ELF-1 (cell line): ENCODE measurements at places on chromosomes 1 and 21.

GRCh38 chr1:25948641-25949040, 42.4 kb upstream of the STMN1 start:
- no peak for DNase-seq

DNA sequence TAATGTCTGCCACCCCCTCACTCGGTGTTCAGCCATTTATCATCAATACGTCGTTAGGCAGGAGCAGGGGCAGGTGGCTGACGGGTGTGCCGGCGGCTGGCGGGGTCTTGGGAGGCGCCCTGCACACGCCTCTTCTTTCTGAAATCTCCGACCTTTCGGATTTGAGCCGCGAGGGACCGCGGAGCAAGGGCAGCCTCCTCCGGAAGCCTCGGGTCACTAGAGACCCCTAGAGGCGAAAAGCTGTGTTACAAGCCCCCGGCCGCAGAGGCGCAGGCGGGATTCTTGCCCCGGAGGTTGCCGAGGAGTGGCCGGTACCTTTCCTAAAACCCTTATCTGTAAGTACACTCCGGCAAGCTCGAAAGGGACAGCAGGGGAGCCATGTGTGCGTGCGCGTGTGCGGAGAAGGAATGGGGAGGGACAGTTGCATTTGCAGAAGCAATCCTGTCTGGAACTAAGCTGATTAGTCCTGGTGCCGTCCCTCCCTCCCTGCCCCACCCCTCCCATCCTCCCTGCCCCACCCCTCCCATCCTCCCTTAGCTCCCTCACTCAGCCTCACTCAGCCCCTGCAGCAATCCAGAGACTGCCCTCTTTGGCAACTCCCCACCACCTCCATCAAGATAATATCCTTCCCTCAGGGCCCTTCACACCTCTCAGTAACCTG, 11.0 kb downstream of the BRINP2 start:
- peak; percentile 95 for DNase-seq

- DNase-seq, result peak; percentile 93
Observed at GRCh38 chr1:45014321-45015028, 2.4 kb downstream of the UROD start.

- no peak for DNase-seq
Observed at GRCh38 chr1:210001751-210002150, 63.7 kb downstream of the SYT14 start.

GRCh38 chr1:186834399-186834958, 5.7 kb downstream of the PLA2G4A start:
- no peak for DNase-seq

DNA sequence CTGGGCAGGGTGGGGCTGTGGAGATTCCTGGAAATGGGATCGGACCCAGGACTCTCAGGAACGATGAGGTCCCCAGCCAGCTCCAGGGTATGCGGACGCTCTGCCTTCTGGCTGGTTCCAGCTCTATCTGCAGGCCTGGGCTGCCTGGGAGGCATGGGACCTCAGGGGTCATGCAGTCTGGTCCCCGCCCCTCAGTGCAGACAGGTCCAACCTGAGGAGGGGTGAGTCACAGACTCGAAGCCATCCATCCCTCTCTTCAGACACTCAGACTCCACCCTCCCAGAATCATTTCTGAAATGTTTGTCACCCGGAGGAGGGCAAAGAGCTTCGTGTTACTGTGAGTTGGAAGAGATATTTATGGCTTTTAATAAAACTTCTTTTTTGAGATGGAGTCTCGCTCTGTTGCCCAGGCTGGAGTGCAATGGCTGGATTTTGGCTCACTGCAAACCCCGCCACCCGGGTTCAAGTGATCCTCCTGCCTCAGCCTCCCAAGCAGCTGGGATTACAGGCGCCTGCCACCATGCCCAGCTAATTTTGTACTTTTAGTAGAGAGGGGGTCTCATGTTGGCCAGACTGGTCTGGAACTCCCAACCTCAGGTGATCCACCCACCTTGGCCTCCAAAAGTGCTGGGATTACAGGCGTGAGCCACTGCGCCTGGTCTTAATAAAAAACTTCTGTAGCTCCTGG, 5.9 kb upstream of the MYOM3 start:
- DNase-seq, result peak; percentile 39

DNA sequence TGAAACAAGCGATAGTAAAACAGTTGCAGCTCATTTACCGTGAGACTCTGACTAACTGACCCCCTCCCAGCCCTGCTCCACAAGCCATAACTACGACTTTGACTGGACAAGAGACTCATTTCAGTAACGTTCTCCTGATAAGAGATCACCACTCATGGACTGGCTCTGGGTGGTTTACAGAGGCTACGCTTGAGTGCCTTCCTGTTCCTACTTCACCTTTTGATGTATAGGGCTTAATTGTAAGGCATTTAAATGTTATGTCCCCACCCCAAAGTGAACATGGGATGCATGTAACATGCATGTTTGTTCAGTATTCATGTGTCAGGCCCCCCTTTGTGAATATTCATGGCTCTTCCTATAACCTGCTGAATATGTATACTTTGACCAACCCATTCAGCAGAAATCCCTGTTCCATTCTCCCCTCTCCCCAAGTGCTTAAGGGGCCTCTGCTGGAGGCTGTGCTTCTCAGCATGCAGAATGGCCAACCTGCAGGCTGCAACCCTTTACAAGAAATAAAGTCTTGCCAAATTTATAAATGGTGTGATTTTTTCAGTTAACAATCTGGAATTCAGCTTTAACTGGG, 50.7 kb upstream of the SPOCD1 start:
- DNase-seq, result no peak

- no peak for DNase-seq
Observed at GRCh38 chr1:184672013-184672726, 82.5 kb downstream of the EDEM3 start.

- no peak for DNase-seq
Observed at GRCh38 chr21:26238646-26239045, 68.1 kb upstream of the APP start.

GRCh38 chr1:89191314-89191713, 7.4 kb downstream of the GBP4 start:
- no peak for DNase-seq

DNA sequence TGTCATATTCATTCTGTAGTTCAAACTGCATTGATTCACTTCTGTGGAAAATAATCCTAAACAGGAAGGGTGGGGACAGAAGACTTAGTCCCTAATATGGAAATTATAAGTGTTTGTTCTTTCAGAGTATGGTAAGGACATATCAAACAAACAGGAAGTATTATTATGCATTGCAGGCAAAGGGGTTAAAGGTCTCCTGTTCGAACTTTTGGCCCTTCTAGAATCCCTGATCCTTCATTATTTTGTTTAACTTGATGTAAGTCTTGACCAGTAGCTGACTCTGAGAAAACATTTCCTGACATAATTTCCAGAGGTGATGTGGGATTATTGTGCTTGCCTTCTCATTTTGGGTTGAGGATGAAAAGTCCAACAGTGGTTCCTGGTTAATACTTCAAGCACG, 215.4 kb upstream of the ADGRL2 start:
- no peak for DNase-seq

DNA sequence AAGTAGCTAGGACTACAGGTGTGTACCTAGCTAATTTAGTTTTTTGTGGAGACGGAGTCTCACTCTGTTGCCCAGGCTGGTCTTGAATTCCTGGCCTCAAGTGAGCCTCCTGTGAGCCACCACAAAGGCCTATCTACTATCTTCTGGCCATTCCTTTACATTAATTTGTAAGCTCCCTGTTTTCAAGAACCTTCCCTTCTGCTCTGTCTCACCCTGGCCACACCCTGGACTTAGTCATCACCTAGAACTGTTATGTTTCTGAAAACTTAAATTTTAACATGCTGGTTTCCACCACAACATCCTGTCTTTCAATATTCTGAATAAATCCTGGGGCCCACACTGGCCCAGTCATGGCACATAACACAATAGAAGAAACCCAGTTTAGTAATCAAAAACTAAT, 4.9 kb upstream of the B4GALT3 start:
- no peak for DNase-seq

DNA sequence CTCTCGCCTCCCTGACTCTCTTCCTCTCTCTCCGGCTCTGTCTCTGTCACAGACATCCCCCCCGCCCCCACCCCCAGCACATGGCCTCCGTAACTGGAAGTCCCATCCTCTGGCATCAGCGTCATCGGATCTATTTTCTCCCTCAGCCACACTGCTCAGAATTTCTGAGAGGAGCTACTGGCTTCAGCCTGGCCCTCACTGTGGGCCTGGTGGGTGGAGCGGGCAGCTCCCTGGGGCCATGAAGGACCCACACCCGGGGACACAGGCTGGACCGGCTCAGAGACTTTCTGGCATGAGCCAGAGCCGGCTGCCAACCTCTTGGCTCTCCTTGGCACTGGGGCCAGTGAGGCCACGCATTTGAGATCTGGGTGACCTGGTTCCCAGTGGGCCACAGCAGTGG, 61.2 kb upstream of the CASZ1 start:
- no peak for DNase-seq

DNA sequence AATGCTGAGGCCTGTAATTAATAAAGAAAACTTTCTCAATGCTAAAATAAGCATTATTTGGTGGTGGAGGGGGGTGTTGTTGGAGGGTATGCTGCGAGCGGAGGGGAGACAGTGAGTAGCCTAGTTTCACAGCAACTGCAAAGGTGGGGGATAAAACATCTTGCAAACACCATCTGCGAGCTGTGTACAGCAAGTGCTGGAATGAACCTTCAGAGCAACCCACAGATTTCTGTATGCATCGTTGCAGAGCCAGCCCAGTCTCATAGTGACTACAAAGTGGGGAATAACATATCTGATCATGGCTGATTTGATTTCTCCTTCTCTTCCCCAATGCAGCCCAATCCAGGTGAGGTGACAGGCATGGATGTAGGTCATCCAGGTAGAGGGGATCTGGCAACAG, 80.7 kb upstream of the COG2 start:
- no peak for DNase-seq

- DNase-seq, result no peak
Observed at GRCh38 chr21:39088831-39089380, 94.3 kb downstream of the PSMG1 start.

DNA sequence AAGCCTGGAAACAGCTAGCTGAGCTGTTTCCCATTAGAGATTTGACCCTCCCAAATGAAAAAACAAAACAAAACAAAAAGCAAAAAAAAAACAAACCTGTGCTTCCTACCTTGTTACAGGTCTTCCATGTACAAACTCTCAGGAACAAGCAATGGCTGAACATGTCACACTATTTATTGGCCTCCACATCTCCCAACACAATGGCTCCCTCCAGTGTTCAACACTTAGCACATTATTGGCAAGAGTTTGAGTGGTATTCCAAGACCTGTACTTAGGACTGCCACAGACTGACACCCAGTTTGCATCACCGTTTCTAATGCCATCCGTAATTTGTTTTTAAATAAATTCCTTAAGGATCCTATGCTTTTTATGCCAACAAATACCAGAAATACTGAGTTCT, 195.0 kb upstream of the OLFM3 start:
- peak; percentile 25 for DNase-seq

DNA sequence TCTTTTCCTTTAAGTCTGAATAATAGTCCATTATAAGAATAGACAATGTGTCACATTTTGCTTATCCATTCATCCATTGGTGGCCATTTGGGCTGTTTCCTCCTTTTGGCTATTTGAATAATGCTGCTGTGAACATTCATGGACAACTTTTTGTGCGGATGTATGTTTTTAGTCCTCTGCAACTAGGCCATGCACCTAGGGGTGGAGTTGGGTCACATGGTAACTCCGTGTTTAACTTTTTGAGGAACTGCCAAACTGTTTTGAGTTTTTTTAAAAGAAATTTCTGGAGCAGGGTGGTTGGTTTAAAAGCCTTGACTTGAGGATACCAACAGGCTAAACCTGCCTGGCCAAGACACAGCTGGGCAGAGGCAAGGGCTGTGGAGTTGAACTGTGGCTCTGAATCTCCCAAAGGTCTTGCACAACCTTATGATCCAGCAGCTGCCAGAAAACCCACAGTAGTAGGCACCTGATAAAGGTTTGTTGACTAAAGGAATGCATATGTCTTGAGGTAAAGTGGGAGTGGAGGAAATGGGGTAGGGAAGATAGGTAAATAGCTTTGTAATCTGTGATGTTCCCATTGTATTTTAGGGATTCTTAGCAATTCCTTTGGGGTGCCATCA, 5.6 kb upstream of the RPTN start:
- no peak for DNase-seq

DNA sequence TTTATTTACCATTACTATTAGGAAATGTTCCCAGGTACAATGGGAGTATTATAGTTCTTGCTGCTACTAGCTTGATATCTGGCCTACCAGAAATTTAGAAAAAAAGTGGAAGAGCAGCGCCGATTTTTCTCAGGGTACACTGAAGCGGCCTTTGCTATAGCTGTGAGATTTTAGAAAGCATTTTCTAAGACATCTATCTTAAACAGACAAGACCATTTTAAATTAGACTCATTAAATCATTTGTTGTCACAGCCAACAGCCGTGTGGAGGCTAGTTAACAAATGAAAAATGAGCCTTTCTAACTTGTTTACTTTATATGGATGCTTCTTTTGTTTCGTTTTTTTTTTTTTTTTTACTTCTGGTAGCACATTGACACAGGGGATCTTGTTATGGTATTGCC, 183.2 kb upstream of the ZRANB2 start:
- DNase-seq, result no peak

DNA sequence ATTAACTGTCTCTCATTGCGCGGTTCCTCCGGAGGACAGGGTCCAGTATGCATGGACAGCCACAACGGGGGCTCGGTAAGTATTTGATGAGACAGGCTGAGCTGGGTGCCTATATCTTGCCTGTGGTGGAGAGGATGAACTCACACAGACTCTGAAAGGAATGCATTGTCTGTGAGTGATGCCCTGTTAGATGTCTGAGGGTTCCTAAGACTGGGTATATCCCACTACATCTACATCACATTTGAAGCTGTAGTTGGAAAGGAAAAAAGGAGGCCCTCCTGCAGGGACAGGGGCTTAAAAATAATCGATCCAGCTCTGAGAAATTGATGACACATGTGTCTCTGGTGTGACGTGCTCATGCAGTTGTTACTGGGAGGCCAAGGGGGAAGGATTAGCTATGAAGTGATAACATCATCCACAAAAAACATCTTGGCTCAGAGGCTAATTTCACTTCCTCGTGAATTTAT, 1.9 kb downstream of the ADARB1 start:
- no peak for DNase-seq

DNA sequence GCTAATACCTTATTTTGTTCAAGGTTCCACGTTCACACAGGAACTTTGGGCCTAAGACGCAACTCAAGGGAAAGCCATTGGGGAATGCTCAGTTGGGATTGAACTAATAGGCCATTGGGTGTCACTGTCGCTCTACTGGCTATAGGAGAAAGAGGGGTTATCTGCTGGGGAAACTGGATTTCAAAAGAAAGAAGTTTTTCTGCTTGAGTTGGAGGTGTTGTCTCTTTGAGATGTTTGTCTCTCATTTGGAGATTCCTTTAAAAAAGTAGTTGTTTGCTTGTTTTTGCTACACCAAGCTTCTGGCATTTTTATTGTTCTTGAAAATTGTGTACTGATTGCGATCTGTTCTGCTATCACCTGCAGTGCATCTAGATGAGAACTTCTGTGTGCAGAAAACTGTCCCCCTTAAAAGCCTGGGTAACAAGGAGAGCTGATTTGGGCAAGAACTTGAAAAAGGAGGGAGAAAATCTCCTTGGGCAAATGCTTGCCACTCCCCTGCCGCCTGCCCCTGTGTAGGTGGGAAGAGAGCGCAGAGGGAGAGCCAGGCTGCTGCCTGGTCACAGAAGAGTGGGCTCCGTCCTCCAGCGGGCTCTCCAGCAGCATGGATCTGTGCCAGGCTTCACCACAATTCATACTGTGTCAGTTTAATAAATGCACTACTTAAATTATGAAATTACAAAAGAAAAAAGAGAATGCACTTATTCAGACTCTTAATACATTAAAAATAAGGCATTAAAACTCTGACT, 39.9 kb downstream of the PEX14 start:
- peak; percentile 53 for DNase-seq

GRCh38 chr21:16179773-16180172, 450.0 kb downstream of the USP25 start:
- no peak for DNase-seq

- DNase-seq, result no peak
Observed at GRCh38 chr1:205961991-205962820, 18.9 kb upstream of the SLC26A9 start.
